ENCODE measurements at places on chromosomes 12 and 14.

- no peak for DNase-seq
Observed at GRCh38 chr12:54358191-54358944, 5.9 kb downstream of the GPR84 start.

- peak; percentile 45 for DNase-seq
Observed at GRCh38 chr12:50174971-50175715, 8.0 kb upstream of the CERS5 start.

DNA sequence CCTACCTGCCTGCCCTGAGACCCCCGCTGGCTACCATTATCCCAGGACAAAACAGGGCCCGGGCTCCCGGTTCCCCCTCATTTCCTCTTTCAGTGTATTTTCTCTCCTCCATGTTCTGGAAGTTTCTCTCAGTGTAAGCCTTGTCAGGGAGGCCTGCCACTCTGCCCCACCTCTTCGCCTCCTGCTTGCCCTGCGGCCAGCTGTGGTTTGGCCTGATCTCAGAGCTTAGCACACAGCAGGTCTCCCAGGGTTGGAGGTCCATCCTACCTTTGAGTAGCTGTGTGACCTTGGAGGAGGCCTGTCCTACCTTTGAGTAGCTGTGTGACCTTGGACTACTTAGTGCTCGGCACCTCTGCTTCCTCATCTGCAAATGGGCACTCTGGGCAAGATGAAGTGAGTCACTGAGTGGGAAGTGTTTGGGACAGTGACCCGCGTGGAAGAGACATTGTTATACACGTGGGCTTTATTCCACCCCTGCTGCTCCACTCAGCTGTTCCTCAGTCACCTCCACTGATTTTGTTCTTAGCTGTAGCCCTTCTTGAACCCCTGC, 212.7 kb downstream of the ZFP36L1 start:
- DNase-seq: no peak

DNA sequence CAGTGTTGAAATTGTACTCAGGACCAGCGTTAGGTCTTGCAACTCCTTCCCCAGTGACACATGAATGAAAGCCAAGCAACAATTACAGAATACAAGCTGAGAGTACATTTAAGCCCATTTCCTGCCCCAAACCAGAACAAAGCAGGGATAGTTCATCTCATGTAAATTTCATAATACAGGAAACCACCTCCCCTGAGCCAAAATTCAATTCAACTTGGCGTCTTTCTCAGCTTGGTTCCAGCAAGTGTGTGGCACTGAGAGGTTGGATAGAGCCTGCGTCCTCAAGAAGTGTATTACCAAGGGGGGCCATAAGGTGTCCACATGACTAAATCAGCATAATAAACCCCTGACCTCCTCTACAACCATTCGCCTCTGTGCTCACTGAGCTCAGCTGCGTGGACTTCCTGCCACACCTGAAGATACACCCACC, 278.9 kb upstream of the CRY1 start:
- DNase-seq: peak; percentile 78

- no peak for DNase-seq
Observed at GRCh38 chr14:40100544-40101196, 668.4 kb upstream of the FBXO33 start.

DNA sequence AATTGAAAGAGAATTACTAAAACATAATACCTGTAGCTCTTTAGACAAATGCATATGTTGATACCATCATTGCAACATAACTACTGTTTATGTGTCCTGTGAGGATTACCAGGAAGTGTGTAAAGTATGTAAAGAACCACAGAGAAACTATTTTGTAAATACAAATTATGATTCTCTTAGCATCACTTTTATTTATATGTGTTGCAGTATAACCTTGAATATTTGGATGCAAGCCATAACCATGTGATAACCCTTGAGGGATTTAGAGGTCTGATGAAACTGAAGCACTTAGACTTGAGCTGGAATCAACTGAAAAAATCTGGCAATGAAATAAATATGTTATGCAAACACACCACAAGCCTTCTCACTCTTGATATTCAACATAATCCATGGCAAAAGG, 77.5 kb downstream of the LRRC9 start:
- no peak for DNase-seq

DNA sequence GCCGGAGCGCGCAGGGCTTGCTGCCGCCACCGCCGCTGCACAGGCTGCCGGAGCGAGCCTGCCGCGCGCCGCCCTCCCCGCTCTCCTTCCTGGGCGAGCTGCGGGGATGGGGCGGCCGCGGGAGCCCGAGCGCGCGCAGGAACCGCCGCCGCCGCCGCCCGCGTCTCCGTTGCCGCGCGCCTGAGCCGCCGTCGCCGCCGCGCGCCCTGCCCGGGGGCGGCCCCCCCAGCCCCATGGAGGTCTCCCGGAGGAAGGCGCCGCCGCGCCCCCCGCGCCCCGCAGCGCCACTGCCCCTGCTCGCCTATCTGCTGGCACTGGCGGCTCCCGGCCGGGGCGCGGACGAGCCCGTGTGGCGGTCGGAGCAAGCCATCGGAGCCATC, 352 bp downstream of the PLXNC1 start:
- no peak for DNase-seq

GRCh38 chr12:104736307-104736706, 221.8 kb downstream of the SLC41A2 start:
- DNase-seq: no peak

DNA sequence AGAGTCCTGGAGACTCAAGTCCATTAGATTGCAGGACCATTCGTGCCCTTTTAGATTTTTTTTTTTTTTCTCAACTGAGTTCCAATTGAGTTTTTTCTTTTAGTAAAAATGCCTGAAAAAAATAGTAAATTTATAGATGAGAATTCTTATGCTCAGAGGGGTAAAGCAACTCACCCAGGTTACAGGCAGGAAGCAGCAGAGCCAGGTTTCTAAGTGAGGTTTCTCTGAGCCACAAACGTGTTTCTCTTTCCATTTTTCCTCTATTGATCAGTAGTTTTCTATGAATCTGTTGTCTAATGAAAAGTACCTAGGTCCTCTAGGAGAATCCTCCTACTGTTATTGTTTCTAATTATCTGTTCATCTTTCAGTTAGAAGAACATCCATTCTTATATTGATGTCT, 66.4 kb upstream of the C12orf71 start:
- DNase-seq: no peak

- DNase-seq: no peak
Observed at GRCh38 chr12:56632701-56633467, 2.8 kb upstream of the BAZ2A start.

- DNase-seq: no peak
Observed at GRCh38 chr12:95805864-95806671, 15.5 kb upstream of the NTN4 start.

GRCh38 chr12:117142094-117142493, 42.9 kb upstream of the TESC start:
- no peak for DNase-seq

- no peak for DNase-seq
Observed at GRCh38 chr12:75603475-75603874, 92.1 kb upstream of the KRR1 start.

GRCh38 chr14:92785667-92786426, 8.3 kb upstream of the GOLGA5 start:
- peak; percentile 67 for DNase-seq

DNA sequence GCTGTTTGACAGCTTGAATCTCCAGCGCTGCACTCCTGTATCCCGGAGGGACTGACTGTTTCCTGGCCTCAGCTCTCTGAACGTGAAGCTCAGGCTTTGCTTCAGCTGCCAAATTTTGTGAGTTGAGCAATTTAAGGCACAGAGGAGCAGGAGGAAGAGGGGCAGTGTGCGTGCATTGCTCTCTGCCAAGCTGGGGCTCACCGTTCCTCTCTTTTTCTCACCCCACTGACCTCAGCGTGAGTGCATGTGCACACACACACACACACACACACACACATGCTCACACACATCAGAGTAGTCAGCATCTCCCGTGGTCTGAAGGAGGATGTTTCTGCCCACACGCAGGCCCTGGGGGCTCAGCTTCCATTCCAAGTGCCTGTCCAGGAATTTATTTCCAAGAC, 27.8 kb upstream of the BDKRB2 start:
- DNase-seq: no peak

DNA sequence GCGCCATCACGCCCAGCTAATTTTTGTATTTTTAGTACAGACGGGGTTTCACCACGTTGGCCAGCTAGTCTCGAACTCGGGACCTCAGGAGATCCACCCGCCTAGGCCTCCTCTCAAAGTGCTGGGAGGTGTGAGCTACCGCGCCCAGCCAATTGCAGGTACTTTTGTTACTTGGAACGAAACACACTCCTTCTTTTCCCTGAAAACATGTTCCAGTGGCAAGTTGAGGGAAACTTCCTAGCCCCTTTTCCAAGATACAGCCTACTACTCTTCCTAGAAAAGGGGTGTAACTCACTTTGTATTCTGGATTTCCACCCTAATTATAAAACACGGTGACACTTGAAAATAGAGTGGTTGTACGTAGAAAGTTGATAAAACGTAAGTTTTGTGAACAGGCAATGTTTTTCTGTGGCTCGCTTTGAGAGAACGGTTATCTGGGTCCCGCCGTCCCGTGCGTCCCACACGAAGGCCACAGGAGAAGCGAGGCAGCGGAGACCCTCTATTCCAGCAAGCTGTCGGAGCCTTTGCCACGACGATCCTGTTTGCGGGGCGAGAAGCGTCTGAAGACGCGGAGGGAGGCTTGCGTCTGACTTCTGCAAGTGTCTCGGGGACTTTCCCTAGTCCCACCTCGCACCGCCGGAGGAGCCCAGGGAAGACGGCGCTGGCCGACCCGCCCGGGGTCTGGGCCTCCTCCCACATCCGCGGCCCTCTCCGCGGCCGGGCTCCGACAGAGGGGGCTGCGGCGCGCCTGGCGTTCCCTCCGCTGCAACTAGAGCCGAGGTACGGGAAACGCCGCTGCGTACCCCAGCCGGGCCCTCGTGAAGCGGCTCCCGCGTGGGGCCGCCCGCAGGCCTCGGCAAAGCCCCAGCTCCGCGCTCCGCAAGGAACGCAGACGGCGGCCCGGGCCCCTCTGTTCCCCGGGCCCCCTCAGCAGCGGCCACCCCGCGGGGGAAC, 745 bp downstream of the CDCA4 start:
- DNase-seq: no peak

- DNase-seq: no peak
Observed at GRCh38 chr12:96226401-96226800, 32.2 kb downstream of the ELK3 start.

GRCh38 chr12:82756303-82756702, 69.6 kb downstream of the TMTC2 start:
- DNase-seq: no peak

- DNase-seq: no peak
Observed at GRCh38 chr12:30965613-30965985, 39.1 kb downstream of the TSPAN11 start.

GRCh38 chr12:56293795-56294194, 6.3 kb downstream of the CS start:
- DNase-seq: peak; percentile 8

GRCh38 chr14:64705381-64706118, 1.3 kb downstream of the PLEKHG3 start:
- DNase-seq: peak; percentile 89

- no peak for DNase-seq
Observed at GRCh38 chr12:6667559-6668210, 4.8 kb upstream of the ING4 start.

- DNase-seq: peak; percentile 88
Observed at GRCh38 chr14:74618078-74618952, 6.3 kb upstream of the LTBP2 start.

DNA sequence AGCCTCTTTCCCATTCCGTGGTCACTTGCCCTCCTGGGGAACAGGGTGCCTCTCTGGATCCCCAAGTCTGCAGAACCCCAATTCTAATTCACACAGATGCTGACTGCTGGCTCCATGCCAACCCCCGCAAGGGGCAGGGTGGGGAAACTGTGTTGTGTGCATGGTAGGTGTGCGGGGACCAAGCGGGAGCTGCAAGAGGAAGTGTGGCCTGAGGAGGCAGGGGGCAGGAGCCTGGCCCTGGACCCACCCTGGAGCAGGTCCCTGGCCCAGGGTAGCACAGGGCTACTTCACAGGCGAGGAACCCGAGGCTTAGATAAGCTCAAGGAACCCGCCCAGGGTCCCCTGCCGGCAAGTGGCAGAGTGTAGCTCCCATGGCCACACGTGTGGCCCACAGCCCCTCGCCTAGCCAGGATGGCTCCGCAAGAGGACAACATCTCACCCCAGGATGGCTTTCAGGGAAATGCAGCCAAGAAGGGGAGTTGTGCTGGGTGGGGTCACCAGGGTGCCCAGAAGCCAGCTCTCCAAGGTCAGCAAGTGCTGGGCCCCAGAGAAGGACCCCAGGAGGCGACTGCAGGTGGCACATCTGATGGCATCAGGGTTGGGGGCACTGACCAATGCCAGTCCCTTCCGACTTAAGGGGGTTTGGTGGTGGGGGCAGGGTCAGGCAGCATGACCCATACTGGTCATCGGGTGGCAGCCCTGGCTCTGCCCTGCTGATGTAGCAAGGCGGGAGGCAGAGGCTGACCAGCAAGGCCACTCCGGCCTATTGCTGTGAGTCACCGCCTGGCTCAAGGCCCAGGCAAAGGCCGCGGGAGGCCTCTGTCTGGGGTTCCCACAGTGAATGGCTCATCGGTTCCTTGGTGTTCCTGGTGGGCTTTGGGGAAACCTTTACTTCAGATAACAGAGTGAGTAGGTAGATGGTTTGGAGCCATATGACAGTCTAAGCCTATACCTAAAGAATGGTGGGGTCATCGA, 37.3 kb upstream of the EML1 start:
- DNase-seq: no peak

DNA sequence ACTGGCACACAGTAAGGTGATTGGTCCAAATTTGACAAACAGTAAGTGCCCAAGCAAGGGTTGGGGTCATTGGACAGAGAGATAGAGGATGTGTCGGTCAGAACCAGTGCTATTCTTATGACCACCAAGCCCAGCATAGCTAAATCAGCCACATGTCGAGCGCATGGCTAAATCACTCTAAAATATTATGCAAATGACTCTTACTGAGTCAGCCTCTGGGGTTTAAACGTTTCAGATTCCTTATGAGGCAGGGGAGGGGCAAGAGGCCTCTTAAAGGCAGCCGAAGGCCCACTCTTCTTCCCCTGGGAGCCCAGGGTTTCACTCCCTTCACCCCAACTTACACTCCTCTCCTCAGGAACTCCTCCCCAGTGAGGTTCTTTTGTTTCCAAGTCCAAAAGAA, 603 bp upstream of the ENDOU start:
- peak; percentile 29 for DNase-seq

DNA sequence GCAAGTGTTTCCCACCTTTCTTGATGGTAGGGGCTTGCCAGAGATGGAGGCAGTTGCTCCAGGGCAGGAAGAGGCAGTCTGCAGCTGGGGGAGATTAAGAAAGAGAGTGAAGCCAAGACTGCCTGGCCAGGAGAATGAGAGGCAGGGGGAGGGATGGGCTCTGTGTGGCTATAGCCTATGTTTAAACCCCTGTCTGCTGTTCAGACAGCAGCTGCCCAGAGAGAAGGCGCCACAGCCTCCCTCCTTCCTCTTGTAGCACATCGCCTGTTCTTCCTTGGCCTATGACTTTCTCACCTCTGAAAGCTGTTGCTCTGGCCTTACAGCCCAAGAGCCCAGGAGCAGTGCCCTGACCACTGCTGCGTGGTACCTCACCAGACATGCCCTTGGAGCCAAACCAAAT, 61.7 kb downstream of the EMP1 start:
- DNase-seq: no peak

- no peak for DNase-seq
Observed at GRCh38 chr12:95874452-95874851, 15.7 kb downstream of the SNRPF start.
